ENCODE measurements at places on chromosomes 12 and 14.

GRCh38 chr12:47954058-47954457 lies 9.3 kb upstream of the TMEM106C start:
- DNase-seq: no peak

DNA sequence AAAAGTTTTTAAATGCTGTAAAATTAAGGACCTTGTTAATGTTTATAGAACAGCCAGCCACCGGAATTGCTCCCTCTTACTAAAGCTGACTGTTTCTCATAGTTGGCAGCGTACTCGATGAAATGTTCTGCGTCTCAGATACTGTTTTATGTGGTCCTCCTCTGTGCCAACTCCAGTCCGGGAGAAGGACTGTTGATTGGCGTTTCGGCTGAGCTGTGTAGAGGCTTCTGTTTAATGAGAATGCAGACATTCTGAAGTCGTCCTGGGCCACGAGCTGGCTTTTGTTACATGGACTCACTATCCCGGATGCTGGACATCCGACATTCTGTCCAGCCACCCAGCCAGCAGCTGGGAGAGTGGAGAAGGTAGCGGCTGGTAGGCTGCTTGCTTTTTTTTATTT lies 75.4 kb downstream of the WDR20 start:
- DNase-seq: no peak

DNA sequence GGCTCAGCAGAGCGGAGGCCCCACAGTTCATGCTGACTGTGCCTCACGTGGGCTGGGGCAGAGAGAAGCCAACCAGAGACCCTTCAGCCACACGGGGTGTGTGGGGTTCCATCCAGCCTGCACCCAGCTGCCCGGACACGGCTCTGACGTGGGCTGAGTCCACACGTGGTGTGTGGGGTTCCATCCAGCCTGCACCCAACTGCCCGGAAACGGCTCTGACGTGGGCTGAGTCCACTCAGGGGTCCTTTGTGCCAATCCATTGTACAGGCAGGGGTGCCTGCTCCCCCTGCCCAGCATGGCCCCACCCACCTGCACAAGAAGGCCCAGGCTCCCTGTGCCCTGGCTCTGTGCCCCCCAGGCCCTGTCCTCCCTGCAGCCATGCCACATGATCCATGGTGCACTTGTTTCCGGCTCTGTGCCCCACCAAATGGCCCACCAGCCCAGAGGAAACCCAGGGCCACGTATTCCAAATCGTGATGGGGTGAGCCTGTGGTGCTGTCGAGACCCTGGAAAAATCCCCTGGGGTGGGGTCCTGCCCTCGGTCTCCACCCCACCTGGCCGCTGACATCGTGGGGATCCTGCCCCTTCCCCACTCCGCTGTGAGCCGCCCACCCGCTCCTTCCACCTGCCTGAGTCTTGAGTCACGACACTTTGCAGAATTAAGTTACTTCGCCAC lies 99.3 kb upstream of the SFSWAP start:
- DNase-seq: no peak

GRCh38 chr12:76552343-76552938 lies 7.1 kb downstream of the OSBPL8 start:
- DNase-seq: no peak

GRCh38 chr12:132593938-132594358 lies 16.4 kb downstream of the LRCOL1 start:
- DNase-seq: peak; percentile 97

- DNase-seq: no peak
Observed at GRCh38 chr12:90630006-90630405, 325.0 kb downstream of the CCER1 start.

- DNase-seq: no peak
Observed at GRCh38 chr12:45324391-45324790, 108.5 kb downstream of the ANO6 start.

- DNase-seq: no peak
Observed at GRCh38 chr12:31954925-31955858, 4.0 kb upstream of the RESF1 start.

DNA sequence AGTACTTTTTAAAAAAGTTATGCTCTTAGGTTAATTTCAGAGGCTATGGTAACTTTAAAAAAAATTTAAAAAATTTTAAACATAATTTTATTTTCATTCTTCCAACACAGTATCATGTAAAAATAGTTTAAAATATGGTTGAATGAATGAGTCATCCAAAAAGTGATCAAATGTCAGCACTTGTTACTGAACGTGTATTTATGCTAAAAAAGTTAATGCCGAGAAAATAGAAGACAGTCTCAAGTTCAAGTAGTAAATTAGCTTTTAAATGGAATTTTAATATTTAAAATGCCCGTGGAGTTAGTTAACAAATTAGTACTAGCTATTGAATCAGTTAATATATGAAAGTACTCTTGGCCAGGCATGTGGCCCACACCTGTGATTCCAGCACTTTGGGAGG lies 4.8 kb downstream of the AEBP2 start:
- no peak for DNase-seq

GRCh38 chr12:50665170-50665569 lies 98.7 kb upstream of the ATF1 start:
- DNase-seq: no peak

GRCh38 chr14:105880616-105881015 lies 354.2 kb downstream of the TMEM121 start:
- DNase-seq: no peak
